ENCODE measurements at places on chromosomes 5 and 9.

DNA sequence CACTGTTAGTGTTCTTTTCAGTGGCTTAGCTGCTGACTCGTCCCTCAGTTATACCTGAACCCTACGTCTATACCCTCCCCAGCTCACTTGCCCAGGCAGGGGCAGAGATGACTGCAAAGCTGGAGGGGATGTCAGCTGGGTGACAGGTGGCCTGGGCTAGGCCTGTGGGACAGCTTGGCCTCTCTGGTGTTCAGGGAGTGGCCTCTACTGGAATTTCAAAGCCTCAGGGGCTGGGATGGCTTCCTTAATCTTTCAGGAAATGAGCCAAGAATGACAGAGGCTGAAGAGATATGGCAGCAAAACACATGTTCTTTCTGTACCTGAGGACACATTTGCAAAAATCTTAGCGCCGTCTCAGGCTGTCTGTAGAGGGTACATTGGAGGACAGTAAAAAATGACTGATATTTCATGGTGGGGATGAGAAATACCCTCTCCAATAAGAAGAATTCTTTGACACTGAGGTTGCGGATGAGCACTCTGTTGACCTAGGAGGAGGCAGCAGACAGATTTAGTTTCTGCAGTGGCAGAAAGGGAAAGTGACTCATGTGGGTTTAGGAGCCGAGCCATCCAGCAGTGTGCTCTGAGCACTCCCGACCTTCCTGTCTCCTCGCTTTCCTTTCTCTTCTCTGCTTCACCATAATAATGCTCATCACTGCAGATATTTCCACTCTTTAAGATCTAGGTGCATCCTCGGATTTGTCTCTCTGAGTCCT, 54.4 kb downstream of the ENTREP1 start:
- DNase-seq: peak; percentile 56

DNA sequence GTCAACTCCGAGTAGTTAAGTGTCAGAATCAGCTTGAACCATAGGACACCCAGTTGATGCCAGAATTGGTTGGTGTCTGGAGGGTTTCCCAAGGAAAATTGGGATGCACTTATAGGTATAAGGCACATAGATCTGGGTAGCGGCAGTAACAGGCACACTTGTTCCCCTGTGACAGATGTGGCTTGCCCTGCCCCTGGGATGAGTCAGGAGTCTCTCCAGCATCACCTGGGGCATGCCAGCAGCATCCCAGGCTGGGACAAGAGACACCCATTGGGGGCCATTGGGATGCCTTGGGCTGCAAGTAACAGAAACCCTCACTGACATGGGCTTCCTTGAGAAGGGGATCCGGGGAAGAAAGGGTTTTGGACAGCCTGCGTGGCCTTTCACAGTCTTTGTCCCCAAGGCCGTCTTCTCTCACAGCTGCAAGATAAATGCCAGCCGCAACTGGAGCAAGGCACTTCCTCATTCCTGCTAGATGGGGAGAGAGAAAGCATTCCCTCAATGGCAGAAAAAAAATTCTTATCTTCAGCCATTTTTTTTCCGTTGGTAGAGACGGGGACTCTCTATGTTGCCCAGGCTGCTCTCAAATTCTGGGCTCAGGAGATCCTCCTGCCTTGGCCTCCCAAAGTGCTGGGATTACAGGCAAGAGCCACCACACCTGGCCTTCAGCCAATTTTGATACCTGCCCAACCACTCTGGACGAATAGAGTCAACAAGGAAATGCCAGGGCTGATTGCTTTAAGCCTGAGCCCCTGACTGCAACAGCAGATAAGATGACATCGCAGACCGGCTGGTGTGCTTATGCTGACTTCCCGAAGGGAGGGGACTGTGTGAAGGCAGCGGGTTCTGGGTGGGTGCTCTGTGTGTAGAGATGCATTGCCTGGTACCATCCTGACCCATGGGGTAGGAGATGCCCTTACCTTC, 13.3 kb upstream of the RNF130 start:
- DNase-seq: no peak

GRCh38 chr5:132838516-132839282, 8.3 kb upstream of the SHROOM1 start:
- DNase-seq: no peak

DNA sequence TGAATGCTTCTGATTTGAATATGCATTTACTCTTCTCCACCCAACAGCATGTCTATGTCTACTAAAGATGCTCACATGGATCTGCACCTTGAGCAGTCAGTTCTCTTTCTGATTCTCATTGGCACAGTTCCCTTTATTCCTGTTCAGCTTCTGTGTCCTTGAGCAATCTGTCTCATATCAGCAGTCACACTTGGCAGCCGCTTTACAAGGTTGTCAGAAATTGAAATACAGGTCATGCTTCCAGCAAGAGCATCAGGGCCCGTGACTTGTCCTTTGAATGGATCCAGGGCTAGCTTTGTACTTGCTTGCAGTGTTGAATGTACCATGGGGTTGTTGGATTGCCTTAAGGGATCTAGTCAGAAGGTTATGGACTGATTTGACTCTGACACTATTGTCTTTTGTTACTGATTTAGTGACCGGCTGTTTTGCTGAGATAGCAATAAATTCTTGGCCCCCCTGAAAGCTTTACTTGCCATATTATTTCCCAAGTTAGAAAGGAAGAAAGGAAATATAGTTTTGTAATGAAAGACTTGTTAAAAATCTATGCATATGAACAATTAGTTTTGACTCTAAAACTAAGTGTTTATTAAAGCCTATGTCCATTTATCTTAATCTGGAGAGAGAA, 273.4 kb upstream of the ISL1 start:
- DNase-seq: no peak

- DNase-seq: peak; percentile 34
Observed at GRCh38 chr5:125865166-125865815, 557.9 kb upstream of the GRAMD2B start.

DNA sequence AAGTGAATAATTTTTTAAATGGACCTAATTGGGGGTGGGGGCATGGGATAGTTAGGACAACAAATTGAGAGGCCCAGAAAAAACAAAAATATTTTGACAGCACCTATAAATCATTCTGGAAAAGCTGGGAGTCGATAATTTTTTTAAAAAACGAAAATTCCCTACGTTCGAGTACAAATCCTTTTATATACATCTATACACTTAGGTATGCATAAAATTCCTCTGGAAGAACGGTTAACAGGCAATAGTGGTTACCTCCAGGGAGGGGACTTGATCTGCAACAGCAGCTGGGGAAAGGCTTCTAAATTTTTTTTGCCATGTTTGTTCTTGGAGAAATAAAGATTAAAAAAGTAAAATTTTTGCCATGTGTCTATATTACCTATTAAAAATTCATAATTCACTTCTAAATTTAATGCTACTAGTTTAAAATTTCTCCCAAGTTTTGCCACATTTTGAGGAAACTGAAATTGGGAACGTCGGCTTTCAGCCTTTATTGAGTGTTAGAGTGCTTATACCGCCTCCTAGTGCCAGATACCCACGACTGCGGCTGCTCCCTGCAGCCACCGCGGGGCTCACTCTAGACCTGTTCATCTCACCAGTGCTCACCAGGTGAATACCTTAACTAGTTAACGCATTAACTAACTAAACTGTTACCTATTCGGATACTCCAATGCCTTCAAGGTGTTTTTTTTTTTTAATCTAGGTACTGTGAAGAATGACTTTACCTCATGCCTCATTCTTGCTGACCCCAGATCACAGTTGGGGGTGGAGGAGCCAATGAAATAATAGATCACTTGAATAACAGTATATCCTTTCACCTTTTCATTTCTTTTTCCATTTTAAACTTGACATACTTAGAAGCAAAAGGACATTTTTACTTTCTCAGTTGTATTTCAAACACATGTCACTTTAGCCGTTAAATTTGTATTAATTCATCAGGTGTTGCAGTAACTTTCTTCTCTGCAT, 1.8 kb upstream of the BHMT start:
- no peak for DNase-seq

DNA sequence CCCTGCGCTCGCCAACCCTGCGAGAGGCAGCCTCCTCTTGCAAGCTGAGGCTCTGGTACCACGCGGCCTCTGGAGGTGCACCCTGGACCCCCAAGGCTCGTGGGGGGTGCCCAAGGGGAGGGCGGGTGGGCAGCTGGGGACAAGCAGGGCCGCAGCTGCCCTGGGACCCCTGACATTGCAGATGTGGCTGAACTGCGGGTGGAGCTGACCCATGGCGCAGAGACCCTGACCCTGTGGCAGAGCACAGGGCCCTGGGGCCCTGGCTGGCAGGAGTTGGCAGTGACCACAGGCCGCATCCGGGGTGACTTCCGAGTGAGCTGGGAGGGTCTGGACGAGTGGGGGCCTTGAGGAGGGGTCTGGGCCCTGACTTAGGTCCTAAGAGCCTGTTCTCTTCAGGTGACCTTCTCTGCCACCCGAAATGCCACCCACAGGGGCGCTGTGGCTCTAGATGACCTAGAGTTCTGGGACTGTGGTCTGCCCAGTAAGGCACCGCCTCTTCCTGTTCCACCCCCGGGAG, 1.5 kb downstream of the MAMDC4 start:
- DNase-seq: no peak

DNA sequence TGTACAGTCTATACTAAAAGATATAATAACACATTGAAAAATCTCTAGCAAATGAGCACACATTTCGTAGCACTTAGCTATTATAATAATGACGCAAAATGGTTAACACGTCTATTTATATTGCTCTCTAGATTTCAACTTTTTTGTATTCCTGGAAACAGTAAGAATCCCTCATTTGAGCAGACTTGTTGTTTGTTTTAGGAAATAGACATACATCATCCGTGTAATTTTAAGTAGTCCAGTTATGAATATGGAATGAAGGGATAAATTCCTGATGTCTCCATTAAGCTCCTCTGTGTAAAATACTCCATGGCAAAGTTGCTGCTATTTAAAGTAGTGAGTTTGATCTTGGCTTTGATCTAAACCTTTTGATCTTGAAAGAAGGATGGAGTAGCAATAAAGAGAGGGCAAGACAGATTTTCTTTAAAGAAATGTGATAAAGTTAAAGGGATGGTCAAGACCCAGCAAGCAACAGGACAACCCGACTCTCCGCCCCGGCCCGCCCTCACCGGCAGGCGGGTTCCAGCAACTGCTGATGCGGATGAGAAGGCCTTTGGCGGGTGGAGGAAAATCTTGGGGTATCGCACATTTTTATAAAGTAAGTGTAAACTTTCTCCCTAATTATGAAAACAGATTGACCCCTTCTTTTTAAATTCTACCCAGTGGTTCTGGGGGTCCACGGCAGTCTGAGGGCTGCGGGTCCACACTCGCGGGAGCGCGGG, 277.4 kb downstream of the AOPEP start:
- peak; percentile 47 for DNase-seq

DNA sequence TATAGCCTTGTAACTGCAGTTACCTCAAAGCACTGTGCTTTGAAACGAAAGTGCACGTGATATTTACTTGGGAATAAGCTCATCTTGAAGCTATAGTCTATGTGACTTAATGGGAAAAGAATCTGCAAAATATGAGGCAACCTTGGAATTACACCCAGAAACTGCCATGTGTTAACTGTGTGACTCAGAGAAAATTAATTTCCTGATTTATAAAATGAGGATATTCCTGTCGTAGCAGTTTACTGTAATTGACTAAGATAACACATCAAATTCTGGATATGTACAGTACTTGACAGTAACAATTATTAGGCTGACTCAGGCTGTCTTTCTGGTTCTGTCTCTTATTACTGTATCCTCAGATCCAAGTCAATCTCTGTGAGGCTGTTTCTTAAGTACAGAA, 1079.9 kb upstream of the ACO1 start:
- DNase-seq: peak; percentile 65

All from foreskin fibroblast (primary cell).